ENCODE measurements at places on chromosomes 12 and 14.

DNA sequence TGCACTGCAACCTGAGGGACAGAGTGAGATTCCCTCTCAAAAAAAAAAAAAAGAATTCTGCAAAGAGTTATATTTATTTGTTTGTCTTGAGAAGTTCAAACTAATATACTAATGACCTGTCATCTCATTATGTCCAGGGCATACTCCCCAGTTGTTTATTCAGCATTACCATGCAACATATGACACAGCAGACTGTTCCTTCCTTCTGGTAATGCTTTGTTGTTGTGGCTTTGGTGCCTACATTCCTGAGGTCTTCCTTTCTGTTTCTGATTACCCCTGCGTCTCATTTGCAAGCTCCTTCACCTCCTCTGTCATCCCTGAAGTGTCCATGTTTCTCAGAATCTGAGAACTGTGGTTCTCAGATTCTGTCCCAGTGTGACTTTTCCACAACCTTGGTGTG is 55.3 kb downstream of the DERA start:
- DNase-seq, result no peak

DNA sequence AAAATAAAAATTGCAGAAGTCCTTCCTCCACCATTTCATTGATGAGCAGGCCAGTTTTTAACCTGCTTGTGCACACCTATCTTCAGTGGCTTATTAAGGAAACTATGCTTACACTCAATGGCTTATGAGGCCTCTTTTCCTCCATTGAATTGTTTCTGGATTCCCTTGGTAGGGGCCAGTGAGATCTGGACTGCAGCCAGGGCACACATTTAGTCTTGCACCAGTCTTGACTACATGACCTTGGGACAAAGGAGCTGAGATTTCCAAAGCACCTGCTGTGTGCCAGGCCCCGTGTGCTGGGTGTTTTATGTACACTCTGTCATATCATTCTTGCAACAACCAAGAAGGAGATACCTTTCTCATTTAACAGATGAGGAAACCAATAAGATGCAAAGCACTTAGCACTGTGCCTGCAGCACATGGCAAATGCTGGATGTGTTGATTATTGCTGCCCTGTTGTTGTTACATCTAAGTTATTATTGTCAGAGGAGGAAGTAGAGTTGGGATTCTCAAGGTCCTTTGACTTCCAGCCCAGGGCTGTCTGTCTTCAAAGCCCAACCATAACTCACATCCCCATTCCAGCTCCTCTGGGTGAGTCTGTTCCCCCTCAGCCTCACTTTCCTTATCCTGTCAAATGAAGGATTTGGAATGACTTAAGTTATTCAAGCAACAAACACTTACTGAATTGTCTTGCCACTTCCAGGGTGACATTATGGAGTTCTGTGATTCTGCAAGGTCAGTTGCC is 31.6 kb upstream of the RIN3 start:
- no peak for DNase-seq

DNA sequence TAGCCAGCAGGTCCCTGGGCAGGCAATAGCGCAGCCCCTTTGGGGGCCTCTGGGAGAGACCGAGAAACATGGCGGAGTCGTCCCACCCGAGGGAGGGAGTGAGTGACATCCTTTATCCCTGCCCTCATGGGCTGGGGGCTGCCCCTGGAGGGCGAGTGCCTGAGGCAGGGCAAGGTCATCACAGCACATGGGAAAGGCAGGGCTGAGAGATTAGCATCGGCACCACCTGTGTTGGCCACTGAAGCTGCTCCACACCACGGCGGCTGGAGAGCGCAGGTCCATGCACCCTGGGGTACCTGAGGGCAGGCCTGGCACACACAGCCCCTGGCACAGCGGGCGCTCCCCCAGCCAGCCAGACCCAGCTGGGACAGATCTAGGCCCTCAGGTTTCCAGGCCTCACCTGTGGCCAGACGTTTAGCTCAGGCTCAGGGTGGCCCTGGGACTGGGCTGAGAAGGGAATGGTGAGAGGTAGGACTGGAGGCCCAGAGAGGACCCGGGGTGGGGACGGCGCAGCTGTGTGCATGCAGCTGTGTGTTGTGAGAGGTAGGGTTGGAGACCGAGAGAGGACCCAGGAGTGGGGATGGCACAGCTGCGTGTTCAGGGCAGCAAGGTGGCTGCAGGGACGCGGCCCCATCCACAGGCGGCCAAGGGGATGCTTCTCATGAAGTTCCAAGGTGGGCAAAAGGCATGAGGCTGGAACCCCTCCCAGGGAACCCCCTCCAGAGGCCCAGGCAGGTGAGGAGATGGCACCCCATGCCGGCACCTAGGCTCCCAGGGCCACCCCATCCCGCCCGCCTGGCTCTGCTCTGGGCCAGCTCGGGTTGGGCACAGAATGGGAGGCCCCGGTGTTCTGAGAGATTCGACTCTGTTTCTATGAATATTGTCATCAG is 74.1 kb downstream of the KIF26A start:
- no peak for DNase-seq

DNA sequence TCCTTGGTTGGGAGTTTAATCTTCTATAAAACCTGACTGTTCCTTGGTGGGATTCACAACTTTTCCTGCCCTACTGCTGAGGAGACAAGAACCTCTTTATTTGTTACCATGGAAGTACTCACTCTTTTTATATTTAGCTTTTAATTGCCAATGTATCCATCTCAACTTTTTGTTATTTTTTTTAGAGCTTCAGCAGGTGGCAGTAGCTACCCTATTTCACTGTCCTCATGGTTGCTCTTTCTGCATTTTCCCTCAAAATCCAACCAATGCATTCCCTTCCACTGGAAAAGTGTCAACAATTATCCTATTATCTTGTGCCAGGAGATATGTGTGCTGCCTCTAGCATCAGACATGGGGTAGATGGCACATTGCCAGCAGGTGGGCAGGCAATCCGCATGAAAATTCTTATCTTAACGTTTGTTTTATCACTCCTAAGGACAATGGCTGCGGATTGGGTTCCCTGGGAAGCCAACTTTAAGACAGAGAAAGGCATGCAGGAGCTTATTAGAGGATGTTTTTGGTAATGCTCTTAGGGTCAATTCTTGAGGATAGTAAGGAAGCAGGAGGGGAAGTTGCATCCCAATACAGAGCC is 406.4 kb downstream of the SNAPC1 start:
- DNase-seq, result peak; percentile 27

DNA sequence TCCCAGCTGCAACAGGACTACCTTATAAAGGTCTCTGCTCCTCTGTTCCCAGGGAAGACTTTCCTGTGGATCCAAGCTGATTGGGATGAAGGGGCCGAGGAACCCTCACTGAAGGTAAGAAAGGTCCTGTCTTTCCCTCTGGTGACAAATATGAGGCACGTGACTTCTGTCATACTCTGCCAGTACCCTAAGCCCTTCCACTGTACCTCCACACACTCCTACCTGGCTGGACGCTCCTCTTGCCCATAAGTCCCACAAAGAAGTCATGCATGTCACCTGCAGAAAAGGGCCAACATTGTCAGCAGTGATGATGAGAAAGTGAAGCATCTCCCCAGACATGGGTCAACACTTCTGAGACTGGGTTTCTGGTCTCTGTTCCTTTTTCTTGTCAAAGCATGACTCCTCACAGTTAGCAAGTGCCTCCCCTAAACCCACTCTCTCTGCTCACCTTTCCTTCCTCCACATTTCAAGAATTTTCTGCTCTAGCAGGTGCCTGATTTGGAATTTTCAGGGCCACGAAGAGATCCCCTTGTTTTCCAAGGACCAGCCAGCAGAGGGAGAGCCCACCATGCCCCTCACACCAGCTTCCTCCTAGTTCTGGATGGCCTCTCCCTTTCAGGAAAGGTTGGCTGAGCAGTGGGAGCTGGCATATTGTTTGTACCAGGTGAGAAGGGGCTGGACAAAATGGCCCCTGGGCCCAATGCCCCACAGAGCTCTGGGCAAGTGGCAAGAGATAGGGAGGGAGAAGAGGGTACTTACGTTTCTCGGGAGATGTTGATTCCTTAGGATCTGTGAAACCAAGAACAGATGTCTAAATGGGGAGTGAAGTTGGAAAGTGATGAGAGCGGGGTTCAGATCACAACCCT is 3.5 kb downstream of the TAC3 start:
- DNase-seq, result no peak

GRCh38 chr14:69012256-69012953 is 33.3 kb upstream of the ACTN1 start:
- no peak for DNase-seq

- no peak for DNase-seq
These were observed 44.1 kb downstream of the SMIM41 start for GRCh38 chr12:52123487-52124186.

GRCh38 chr14:54356172-54356571 is 40.6 kb upstream of the CDKN3 start:
- DNase-seq, result no peak

Measured in COR-L47 (cell line).